ENCODE measurements at places on chromosomes 13 and 19. TPM values are rescaled to one million over a fixed set of nuclear protein-coding genes. Genes with fewer than 3 reads are reported as not detected.

GRCh38 chr13:48542581-48543341 is 9.9 kb upstream of the RCBTB2 start:
- DNase-seq: peak; percentile 40

GRCh38 chr19:16111160-16111908 is at the start of gene RAB8A:
Gene RAB8A, plus strand, starts transcription at chr19:16111889. Its CDS starts 13 bp downstream, at chr19:16111902.
- peak; percentile 99 for DNase-seq

GRCh38 chr13:46861959-46862358 is 34.9 kb downstream of the HTR2A start:
- DNase-seq: no peak

DNA sequence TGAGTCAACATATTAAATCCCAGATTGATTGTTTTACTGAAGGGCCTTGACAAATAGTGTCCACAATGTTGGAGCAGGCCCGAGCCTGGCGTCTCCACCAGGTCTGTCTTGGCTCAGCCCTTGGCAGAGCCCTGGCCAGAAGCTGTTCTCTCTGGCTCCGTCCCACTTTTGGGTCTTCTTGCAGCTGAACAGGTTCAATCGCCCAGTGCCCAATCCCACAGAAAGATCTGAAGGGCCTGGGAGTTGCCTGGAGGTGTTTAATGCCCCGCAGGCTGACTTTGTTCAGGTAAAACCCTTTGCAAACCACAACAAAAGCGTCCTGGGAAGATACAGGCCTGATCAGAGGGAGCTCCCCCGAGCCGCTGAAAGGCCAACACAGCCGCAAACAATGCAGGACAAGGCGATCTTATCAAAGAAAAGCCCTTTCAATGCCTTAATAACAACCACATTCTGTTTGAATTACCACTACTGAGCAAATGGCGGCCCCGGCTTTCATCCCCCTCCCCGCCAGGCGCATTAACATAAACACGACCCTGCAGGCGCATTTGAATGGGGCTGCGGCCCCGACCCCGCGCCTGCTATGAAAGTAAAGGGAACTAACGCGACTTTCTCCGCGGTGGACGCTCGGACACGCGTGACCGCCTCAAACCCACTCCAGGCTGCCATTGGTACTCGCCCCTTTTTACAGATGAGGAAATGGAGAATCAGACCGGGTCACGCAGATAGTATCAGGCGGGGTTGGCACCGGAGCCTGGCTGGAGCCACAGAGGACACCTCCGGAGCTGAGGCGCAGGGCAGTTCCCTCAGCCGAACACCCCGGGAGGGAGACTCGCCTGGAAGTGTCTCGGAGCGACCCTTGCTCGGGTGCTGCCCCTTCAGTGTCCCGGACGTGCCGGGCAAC is 3.1 kb downstream of the CDX2 start:
- DNase-seq: no peak

- DNase-seq: no peak
Measured at GRCh38 chr19:17632577-17632976, 55.6 kb downstream of the UNC13A start.

DNA sequence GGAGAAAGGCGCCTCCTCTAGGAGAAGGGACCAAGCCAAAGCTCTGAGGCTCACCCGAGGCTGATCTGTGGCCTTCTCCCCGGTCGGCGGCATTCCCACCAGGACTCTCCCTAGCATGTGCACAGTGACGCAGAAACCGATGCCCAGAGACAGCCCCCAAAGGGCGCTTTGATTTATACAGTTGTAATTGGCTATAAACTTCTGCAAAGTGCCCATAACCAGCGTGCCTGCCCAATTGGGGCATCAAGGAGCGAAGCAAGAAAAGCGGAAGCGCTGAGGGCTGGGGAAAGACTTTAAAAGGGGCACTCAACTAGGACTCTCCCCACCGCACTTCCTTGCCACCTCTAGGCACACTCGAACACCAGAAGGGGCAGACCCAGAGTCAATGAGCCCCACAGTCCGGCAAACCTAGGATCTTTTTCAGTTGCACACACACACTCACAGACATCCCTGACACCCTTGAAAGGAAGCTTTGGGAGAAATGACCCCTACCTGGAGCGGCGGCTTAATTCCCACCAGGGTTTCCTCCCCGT is 1.8 kb downstream of the CDX2 start:
- DNase-seq: no peak

- peak; percentile 13 for DNase-seq
Measured at GRCh38 chr13:90713441-90714133, 633.9 kb upstream of the MIR17HG start.

GRCh38 chr13:71912524-71912923 is 45.5 kb upstream of the DACH1 start:
- no peak for DNase-seq

- no peak for DNase-seq
Measured at GRCh38 chr13:98746968-98747367, 5.5 kb downstream of the SLC15A1 start.

GRCh38 chr13:113057084-113057483 is 48.5 kb upstream of the F7 start:
- no peak for DNase-seq

DNA sequence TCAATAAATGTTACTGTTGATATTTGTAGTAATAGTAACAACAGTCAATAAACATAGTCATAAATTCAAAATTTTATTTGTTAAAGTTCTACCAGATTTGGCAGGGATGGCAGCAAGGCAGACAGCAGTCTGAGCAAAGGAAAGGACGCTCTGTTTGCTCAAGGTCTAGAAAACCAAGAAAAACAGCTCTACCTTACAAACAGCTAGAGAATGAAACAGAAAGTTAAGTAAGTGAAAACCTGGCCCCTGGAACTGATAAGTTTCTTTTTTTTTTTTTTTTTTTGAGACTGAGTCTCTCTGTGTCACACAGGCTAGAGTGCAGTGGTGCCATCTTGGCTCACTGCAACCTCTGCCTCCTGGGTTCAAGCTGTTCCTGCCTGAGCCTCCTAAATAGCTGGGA is 27.9 kb downstream of the ENOX1 start:
- no peak for DNase-seq

PLVAP gene
- total RNA-seq: 0.31 TPM

RLN3 gene
- total RNA-seq: not detected

CYP4F22 gene
- total RNA-seq: not detected

FAM216B gene
- not detected for total RNA-seq

ERICH6B gene
- total RNA-seq: not detected

FAM124A gene
- total RNA-seq: 0.44 TPM

OR7A5 gene
- total RNA-seq: not detected

ZNF284 gene
- not detected for total RNA-seq

MCEMP1 gene
- total RNA-seq: not detected

NKPD1 gene
- total RNA-seq: 1.0 TPM

HOMER3 gene
- 15.5 TPM for total RNA-seq

ZSCAN18 gene
- total RNA-seq: not detected

NEK3 gene
- 32.2 TPM for total RNA-seq

Data from OCI-LY7 (cell line).